NCI-H187 treated with DMSO at 0.1 percent for 48 hours (cell line): ENCODE measurements at places on chromosomes 11 and 22.

GRCh38 chr11:121844016-121844415 is 272.0 kb downstream of the BLID start:
- no peak for DNase-seq

DNA sequence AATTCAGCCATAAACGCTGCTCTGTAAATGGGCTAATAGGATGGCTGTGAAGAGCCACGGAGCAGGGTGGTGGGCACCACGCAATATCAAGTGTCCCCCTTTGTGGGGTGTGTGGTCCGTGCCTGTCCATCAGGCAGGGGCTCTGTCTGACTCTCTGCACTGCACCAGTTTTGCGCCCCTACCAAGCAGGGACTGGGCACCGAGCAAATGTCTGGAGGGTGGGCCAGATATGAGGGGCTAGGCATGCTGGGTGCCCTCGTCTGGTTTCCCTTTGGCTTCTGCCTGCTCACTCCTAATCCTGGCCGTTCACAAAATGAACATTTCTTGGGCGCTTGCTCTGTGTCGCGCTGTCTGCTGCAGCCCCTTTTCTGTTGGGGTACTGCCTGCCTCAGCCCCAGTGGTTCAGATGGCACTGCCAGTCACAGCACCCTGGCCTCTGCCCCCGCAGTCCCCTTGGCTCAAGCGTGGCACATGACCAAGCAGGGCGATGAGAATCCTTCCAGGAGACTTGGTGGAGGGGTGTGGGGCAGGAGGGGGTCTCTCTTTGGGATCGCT is 37.1 kb upstream of the CELSR1 start:
- DNase-seq: no peak

- no peak for DNase-seq
Measured at GRCh38 chr11:69040581-69041260, 8.0 kb upstream of the TPCN2 start.

DNA sequence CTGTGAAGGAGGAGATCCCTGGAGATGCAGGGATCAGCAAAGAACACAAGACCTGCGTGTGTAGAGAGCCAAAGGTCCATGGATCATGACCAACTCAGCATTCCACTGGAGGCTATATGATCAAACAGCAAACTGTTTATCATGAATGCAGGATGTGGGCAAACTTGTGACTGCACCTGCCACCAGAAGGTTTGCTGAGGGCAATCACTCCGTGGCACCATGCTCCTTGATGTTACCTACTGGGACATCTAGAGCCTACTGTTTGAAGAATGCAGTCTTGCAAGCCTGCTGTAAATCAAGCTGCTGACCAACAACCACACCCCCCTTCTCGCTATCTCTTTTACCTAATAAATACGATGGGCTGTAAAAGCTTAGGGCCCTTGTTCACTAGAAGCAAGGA is 9.7 kb downstream of the SCGB1D2 start:
- no peak for DNase-seq

DNA sequence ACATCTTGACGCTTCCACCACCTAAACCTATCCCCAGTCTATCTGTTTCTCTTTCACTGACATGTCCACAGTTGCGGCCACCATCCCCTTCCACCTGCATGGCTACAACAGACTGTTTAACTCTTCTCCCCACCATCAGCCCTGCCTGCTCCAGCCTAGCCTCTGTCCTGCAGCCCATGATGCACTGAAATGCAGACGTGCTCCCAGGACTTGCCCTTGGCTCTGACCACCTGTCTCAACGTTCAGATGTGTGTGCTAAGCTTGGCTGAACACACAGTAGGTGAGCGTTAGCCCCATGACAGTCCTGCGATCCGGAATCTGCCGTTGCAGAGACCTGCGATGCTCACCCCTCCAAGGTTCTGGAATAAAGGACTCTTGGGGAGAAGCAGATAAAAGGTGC is 22.7 kb downstream of the CBX7 start:
- no peak for DNase-seq

GRCh38 chr11:12174477-12175143 is 64.2 kb downstream of the MICAL2 start:
- no peak for DNase-seq

DNA sequence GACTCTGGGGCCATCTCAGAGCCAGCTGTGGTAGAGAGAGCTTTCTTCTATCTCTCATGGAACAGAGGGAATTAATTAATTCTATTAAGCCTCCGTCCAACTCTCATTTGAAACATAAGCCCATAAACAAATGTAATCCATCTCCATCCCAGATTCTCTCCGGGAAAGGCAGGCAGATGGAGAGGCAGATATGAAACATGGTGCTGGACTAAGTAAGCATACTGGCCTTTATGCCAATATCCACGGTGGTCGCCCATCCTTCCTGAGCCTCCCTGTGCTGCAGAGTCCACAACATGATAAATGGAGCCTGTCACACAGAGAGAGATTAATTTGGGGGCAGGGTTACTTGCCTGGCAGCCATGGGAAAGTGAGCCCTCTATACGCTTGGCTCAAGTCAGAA is 44.8 kb downstream of the PRR5L start:
- DNase-seq: no peak

- DNase-seq: no peak
Measured at GRCh38 chr11:4890279-4890678, 8.6 kb downstream of the OR51T1 start.

GRCh38 chr11:111797145-111797581 is 31.0 kb upstream of the PPP2R1B start:
- DNase-seq: no peak

- no peak for DNase-seq
Measured at GRCh38 chr22:44623771-44624510, 78.1 kb upstream of the PRR5 start.

GRCh38 chr22:37241351-37242142 is 2.5 kb downstream of the RAC2 start:
- DNase-seq: no peak

DNA sequence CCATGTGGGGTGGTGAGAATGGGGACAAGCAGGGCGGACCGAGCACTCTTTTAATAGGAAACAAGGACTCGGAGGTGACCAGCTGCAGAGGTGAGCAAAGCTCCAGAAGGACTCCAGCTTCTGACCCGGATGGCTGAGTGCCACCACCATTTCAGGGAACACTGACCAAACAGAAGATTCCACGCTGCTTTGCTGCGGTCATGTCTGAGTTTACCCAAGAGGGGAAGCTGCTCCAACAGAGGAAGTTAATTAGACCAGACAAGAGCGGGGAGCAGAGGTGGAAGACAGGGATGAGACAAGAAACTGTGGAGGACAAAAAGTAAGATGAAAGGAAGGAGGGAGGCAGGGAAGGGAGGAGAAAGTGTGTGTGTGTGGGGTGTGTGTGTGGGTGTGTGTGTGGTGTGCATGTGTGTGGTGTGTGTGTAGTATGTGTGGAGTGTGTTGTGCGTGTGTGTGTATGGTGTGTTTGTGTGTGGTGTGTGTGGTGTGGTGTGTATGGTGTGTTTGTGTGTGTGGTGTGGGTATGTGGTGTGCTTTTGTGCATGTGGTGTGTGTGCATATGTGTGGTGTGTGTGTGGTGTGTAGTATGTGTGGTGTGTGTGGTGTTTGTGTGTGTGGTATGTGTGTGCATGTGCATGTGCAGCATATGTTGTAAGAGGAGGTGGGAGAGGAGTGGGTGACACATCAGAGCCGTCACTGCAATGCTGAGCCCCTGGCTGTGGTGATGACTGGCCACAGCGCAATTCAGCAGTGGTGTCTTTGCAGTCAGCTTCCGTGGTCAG is 82.2 kb upstream of the AKIP1 start:
- no peak for DNase-seq

- peak; percentile 5 for DNase-seq
Measured at GRCh38 chr22:35313311-35314121, 13.8 kb downstream of the TOM1 start.

GRCh38 chr22:25347752-25348102 is 128.3 kb downstream of the CRYBB2 start:
- no peak for DNase-seq

DNA sequence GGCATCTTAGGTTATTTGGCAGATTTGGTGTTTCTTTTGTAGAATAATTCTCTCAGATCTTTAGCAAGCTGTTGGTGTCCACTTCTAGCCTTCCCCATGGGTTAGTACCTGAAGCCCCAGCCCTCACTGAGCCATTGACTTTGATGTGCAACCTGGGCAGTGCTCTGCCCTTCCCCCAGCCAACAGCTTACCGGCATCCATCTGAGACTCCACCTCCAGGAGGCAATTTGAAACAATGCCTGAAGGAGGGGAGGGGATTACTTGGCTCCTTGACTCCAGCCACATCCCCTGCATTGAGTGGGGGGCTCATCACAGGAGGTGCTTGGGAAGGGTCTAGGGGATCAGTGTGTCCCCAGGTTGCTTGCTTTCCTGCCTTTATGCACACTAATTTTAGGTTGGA is 114.8 kb downstream of the TRIM29 start:
- no peak for DNase-seq

DNA sequence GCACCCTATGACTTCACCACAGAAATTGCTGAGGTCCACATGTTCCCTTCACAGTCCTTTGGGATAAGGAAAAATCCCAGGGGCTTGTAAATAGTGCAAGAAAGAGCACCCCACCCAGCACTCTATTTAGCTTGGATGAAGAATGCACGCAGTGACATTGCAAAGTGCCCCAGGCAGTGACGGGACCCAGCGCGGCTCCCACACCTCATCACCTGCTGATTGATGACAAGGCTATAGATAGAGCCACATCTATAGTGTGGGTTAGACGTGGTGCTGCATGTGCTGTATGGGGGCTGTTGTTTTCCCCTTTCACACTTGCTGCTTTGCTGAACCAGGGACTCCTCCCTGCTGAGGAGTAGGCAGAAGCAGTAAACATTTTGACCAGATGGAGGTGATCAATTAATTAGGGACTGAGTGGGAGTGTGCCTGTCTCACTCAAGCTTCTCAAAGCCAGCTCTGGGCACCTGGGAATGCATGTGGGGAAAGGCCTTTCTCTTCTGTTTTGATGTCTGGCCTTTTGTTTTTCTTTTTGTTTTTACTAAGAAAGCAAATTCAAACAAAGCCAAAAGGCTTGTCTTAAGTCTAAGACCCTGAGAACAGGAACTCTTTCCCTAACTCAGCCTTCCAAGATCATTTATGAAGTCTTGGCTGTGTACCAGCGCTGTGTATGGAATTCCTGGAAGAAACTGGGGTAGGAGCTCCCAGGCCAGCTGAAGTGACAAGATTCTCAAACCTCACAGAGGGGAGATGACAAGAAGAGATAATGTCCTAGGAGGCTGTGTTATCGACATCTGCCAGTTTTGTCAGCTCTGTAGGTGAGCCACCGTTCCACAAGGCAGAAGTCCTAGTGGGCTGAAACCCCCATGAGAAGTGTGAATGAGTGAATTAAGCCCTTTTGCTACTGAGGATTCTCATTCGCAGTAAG is 219.7 kb downstream of the BARX2 start:
- no peak for DNase-seq

- DNase-seq: no peak
Measured at GRCh38 chr11:56911312-56911711, 77.4 kb upstream of the OR5AK2 start.

GRCh38 chr11:116387641-116388040 is 385.1 kb downstream of the BUD13 start:
- no peak for DNase-seq

GRCh38 chr11:58674609-58675008 is 52.1 kb downstream of the CNTF start:
- DNase-seq: no peak

DNA sequence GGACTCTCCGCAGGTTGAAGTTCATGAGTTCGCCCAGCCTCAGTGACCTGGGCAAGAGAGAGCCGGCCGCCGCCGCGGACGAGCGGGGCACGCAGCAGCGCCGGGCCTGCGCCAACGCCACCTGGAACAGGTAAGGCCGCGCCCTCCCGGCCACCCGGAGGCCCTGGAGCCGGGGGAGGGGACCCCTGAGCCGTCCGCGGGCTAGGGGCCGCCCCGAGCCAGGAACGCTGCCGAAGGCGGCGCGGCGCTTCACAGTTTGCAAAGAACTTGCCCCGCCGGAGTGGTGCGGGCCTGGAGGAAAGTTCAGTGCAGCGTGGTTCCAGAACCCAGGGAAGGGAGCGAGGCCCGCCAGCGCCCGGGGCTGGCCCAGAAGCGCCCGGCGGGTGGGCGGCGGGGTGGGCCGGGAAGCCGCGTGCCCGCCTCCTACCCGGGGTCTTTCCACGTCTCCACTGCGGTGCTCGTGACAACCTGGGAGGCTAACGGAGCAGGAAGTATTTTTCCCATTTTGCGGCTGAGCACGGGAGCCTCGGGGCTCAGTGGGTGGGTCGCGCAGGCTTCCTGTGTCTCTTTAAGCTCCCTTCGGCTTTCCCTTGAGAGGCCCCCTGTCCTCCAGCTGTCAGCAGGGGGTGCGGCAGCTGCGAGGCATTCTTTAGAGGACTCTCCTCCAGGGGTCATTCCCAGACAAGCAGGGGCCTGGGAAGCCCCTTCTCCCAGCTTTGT is 635 bp downstream of the PRR5 start:
- no peak for DNase-seq

GRCh38 chr11:34490304-34490703 is 23.3 kb downstream of the ELF5 start:
- DNase-seq: no peak

DNA sequence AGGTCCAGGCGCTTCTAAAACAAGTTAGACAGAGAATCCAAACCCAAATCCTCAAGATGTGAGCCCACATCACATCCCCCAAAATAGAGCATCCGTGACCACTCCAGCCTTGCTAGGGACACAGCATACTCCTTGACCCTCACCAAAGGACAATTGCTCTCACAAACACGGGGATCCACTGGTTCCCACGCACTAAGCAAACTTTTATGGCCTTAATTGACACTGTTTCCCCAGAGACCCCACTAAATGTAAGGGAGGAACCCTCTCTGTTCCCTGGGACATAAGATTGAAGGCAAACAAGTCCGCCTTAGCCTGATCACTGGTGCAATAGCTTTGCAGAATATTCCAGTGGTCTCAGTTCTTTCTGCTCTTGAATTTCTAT is 20.1 kb downstream of the ZNF74 start:
- no peak for DNase-seq

DNA sequence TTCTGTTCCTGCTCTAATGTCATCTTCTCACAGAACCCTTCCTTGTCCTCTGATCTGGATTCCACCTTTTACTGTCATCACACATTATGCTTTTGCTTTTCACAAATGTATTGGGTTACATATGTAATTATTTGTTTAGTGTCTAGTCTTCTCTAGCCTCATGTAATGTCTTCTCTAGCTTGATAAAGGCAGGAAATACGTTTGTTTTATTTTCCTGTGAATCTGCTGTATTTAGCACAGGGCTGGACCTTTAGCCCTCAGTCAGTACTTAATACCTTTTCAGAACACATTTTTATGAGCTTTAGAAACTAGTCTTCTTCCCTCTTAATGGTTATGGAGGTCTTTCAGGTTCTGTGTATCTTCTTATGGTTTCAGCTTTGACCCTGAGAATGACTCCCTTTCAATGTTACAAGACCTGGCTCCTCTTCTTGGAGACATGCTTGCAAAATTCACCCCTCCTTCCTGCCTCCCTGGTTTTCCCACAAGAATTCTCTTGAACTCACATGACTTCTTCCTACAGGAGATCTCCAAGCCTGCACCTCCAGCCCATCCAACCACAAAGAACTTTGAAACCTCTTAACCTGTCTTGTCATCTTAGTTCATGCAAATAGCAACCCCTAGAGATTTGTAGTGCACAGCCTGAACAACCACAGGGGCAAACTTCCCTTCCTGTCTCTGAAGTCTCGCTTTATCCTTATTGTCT is 132.7 kb upstream of the DDI1 start:
- no peak for DNase-seq

GRCh38 chr11:83292709-83293456 is 6.7 kb upstream of the CCDC90B start:
- DNase-seq: no peak

- DNase-seq: no peak
Measured at GRCh38 chr22:48714231-48714630, 1113.4 kb downstream of the BRD1 start.
